ENCODE measurements at places on chromosomes 6 and 20.

DNA sequence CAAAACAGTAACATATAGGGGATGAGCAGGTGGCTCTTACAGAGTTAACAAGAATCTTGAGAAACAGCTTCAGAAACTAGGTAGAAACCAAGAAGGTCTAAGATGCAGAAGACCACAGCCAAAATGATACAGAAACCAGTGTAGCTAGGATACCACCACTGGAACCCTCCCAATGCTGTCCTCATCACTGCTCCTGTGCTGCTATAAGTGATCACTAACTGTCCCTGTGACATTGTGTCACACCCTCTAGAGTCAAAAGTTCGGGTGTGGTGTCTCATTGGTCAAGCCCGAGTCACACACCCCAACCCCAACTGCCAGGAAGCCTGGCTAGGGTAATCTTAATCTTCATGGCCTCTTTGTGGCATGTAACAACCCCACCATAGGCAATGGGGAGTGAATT, 153.1 kb downstream of the RCAN2 start:
- no peak for DNase-seq

DNA sequence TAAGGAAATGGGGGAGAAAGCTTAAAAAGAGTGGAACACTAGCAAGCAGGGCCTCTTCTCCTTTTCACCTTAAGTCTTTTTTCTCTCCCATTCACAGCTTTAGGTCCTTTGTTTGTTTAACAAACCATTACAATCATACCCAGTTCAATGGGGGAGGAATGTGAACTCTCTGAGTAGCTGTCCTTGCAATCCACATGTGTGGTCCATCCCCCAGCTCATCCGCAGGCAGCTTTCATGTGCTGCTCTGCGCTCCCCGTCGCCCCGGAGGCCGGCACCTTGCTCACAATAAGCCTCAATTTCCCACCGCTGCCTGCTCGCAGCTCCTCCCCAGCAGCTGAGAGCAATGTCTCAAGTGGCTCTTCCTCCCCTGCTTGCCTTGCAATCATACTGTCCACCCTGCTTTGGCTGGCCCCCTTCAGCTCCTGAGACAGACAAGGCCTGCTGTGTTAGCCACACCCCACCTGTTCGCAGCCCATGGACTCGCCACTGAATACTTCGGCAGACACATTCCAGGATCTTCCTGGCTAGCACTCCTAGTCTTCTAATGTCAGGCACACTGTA, 49.1 kb downstream of the PLAGL1 start:
- peak; percentile 54 for DNase-seq

DNA sequence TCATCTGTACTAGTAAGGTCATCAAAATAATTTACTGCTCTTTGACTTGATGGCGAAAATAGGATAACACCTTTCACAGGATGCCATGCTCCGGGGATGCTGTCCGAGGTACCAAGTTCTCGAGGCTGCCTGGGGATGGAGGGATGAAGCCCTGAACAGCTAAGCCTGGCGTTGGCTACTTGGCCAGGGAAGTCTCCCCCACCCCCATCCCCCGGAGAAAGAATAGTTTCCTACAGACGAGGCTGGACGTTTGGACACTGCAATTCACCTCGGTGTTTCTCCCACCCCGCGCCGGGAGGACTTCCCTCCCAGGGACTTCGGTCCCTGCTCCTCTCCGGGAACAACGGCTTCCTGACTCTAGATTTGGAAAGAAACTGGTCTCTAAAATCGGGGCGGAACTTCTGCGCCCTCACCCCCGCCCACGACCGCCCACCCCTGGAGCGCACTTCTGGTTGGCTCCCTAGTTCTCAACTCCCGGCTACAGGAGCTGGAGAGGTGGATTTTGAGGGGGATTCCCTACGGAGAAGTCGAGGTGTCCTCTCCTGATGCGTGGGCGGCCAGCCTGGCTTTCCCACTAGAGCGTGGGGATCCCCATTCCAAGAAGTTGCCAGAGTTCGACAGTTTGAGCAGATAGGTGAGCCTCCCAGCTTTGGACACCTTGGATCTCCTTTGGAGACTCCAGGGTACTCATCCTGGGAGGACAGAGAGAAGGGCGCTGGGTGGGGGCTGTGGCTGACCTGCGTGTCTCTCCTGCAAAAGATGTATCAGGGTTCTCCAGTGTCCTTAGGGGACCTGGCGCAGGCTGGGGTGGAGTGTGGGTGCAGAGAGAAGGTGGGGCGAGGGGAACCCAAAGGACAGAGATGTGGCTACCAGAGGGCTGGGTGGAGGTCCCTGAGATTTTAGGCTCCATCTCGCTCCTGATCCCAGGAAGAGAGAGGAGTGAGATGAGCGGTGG, 1.1 kb downstream of the PCSK2 start:
- no peak for DNase-seq

GRCh38 chr6:39302011-39302410, 12.2 kb downstream of the KCNK17 start:
- no peak for DNase-seq

DNA sequence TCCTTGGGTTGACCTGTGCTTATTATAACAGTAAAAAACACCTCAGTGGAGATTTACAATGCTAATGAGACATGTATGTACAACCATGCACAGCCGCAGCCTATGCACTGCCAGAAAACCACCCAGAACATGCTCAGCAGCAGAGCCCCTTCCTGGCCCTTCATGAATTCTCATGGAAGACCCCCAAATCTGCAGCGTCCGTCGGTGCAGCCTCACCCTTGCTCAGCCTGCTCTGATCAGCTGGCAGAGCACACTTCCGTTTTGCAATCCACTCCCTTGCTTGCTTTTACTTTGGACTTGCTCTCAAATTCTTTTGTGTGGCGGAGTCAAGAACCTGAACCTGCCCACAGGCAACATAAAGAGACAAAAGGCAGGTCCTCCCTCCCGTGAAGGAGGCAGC, 378.2 kb upstream of the SULF2 start:
- DNase-seq, result no peak

- DNase-seq, result no peak
These were observed 447.2 kb downstream of the FRK start for GRCh38 chr6:115613488-115613887.

- no peak for DNase-seq
These were observed 49.7 kb downstream of the RBM38 start for GRCh38 chr20:57440678-57441509.

DNA sequence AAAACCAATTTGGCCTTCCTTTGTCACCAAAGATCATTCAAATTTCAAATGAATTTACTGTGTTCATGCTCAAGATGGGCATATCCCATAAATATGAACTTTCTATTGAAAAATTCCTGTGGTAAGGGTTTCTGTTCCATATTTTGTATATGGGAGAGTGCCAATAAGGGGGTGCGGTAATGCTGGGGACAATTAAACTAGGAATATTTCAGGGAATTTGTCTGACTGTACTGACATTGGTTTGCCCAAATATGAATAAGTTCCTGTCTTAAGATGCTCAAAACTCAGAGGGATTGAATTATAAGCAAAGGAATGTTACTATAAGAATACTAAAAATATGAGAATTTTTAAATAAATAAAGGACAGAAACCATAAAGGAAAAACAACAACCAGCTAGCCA, 553.0 kb upstream of the MARCKS start:
- DNase-seq, result no peak

- DNase-seq, result peak; percentile 50
These were observed 2.6 kb downstream of the SYS1 start for GRCh38 chr20:45365444-45365970.

DNA sequence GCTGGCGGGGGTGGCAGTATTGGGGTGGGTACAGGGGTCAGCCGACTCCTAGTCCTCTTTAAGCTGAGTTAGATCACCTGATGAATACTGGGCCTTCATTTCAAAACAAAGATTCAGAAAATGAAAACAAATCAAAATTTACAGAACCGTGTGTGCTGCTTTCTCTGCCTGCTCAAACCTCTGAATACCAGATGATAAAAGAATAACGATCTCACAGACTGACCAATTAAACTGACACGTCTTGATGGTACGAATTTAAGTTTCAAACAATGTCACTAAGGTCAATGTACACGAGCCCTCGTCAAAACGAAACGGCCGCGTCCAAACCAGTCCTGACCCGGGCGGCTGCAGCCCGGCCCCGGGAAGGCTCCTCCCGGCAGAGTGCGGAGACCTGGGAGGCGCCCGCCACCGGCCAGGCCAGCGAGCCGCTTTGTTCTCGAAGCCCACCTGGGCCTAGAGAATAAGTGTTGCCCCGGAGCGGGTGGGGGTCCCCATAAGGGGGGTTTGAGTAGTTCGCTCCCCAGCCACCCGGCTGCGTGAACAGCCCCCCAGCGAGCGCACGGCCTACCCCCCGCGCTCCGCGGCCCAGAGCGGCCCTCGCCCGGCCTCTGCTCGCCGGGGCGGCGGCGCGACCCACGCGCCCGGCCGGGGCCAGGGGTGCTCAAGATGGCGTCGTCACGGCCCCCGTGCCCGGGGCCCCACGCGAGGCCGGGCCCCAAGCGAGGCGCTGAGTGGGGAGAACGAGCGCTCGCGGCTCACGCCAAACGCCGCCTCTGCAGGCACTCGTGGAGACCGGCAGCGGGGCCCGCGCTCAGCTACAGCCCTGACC, 728 bp downstream of the PSMA7 start:
- DNase-seq, result no peak

GRCh38 chr6:44157152-44157521, 1.5 kb upstream of the CAPN11 start:
- DNase-seq, result no peak

GRCh38 chr6:129555206-129555832, 154.7 kb downstream of the ARHGAP18 start:
- DNase-seq, result no peak

DNA sequence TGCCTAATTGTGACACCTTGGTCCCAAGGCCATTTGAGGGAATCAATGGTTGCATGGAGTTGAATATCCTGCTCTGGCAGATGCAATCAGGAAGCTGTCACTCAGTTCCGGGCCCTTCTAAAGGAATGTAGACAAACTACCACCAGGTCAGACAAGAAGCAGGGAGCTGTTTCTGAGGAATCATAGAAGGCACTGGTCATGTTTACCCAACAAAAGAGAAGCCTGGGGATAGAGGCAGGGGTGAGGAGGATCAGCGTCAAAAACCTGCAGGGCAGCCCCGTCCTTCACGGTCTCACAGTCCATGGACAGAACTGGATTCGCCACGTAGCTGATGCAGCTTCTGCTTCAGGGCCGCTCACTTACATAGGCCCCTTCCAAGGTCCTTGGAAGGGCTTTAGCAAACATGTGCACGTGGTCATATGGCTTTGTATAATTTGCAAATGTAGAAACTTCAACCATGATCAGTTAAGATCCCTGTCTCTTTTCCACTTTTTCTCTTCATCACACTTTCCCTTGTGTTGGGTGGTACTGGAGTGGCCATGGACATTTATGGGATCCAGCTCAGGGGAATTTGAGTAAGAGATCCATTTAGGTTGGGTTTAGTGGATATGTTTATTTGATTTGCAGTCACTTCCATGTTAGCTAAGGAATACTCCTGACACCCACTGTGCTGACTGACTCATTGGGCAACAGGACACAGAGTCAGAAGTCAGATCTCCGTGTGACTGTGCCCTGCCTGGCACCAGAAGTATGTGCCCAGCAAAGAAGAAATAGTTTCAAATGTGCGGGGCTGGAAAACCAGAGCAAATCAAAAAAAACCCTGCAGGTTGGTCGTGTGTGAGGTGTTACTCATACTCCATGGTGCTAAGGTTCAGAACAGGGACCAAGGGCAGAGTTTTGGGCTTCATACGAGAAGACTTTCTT, 60.0 kb upstream of the ZFAND3 start:
- no peak for DNase-seq

All from HAP-1 (cell line).